ENCODE measurements at places on chromosomes 16 and 17.

- DNase-seq: no peak
These were observed 23.1 kb upstream of the CDC42EP4 start for GRCh38 chr17:73334771-73335513.

DNA sequence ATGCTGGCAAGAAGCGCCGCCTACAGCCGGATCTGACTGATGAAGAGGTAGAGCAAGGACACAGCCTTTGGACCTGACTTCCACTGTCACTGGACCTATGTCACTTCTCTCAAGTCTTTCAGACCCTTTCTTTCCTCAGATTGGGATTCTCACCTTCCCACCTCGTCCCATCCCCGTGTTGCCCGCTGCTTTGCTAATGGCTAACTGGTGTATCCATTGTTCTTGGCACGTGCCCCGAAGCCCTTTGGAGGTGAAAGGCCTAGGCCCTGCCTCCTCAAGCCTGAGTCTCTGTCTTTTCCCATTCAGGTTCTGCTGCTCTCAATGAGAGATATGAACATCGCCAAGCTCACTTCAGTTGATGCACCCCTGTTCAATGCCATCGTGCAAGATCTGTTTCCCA, 53.3 kb upstream of the KDM6B start:
- no peak for DNase-seq

GRCh38 chr16:180681-181564, 664 bp downstream of the HBQ1 start:
- DNase-seq: peak; percentile 18

DNA sequence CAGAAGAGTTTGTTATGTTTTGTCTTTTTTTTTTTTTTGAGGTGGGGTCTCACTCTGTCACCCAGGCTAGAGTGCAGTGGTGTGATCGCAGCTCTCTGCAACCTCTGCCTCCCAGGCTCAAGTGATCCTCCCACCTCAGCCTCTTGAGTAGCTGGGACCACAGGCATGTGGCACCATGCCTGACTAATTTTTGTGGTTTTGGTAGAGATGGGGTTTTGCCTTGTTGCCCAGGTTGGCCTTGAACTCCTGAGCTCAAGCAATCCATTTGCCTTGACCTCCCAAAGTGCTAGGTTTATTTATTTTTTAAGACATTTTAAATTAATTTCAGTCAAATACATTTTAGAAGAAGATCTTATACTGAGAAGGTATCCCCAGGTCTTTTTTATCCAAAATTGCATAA, 366.7 kb downstream of the KCNJ2 start:
- DNase-seq: no peak

- DNase-seq: no peak
These were observed 8.1 kb upstream of the ATP2A3 start for GRCh38 chr17:3972281-3972731.

DNA sequence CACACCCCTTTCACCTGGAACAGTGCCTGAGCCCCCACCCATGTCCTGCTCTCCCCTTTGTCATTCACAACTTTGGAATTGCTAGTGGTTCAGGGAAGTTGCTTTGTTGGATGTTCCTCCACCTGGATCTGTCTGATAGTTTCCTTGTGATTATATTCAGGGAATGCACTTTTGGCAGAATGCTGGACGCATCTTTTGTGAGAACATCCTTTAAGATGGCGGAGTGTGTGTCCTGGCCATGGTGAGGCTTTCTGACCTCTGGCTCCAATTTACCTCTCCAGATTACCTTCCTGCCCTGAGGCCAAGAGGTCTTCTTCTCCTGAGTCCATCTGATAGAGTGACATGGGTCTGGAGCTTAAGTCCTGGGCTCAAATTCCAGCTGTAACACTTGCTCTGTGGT, 104.6 kb downstream of the CYLD start:
- no peak for DNase-seq

DNA sequence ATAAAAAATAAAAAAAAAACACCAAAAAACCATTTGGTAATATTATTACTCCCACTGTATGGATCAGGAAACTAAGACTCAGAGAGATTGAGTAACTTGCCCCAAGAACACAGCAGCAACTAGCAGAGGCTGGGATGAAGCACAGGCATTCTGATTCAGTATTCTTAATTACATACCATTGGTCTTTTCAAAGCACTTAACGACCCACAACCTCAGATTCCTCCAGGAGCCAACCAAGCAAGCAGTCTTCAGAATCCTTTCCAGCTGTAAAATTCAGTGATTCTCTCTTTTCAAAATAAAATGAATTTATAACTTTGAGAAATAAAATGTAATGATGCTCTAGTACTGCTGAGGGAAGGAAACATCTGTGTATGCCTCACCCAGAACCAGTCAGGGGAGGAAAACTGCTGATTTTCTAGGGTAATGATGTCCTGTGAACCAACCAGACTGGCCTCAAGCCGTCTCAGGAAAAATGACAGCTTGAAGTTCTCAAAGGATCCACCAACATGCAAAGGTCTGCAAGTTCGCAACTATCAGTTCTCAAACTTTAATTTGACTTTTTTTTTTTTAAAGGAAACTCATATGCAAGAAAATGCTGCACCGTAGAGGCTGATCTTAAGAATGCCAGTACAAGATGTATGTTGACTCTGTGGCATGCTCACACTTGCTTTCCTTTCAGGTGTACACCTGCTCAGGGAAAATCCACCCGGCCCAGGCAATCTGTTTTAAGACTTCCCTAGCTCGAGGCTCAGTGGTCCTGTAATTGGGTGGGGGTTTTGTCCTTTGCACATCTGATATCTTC, 9.0 kb downstream of the CUEDC1 start:
- DNase-seq: no peak

DNA sequence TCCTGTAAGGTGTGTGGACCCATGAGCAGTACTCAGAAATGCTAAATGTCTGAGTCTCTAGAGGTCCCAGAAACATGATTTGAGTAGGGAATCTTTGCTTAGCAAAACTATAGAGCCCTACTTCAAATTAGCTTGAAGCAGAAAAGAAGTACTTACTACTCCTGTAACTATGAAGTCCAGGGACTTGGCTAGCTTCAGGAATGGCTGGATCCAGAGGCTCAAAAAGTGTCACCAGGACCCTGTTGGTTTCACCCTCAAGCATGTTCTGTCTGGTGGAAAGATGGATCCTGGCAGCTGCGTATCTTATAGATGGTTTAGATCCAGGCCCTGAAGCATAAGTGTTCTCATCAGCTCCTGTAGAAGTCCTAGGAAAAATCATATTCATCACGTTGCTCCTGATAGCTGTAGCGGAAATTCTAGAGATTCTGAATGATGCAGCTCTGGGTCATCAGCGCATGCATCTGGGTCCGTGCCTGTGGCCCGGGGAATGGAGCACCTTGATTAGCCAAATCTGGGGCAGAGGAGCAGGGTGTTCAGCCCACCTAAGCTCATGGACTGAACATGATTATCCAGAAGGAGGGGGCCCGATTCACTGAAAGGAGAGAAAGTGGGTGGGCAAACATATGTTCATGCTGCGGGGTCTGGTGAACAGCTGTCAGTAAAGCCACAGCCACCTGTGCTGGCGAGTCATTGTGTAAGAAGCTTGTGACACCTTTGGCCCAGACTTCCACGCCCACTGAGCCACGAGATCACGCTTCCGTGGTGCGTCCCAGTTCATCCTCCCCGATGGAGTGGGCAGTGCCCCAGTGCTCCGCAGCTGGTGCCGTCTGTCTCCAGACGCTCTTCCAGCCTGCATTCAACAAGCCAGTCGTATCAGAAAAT, 260.6 kb downstream of the CPPED1 start:
- DNase-seq: no peak

DNA sequence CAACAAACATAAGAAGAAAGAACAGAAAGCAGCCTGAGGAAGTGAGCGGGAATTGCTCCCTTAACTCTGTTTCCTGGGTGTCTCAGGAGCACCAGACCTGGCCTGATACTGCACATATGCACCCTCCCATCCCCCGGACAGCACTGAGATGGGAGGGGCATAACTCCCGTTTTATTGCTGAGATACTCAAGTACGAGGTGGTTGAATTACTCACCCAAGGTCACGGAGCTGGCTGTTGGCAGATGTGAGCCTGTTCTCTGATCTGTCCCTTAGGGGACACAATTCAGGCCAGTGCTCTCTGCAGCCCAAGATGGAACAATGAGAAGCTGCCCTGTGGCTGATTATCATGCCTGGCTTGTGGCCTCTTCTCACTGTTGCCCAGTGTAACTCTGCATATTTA, 9.1 kb upstream of the MED9 start:
- no peak for DNase-seq

GRCh38 chr17:62923258-62924150, 42.5 kb upstream of the TANC2 start:
- DNase-seq: no peak

GRCh38 chr17:49285716-49286115, 55.1 kb upstream of the PHOSPHO1 start:
- DNase-seq: no peak

- no peak for DNase-seq
These were observed 86.0 kb downstream of the YPEL2 start for GRCh38 chr17:59417452-59417851.

DNA sequence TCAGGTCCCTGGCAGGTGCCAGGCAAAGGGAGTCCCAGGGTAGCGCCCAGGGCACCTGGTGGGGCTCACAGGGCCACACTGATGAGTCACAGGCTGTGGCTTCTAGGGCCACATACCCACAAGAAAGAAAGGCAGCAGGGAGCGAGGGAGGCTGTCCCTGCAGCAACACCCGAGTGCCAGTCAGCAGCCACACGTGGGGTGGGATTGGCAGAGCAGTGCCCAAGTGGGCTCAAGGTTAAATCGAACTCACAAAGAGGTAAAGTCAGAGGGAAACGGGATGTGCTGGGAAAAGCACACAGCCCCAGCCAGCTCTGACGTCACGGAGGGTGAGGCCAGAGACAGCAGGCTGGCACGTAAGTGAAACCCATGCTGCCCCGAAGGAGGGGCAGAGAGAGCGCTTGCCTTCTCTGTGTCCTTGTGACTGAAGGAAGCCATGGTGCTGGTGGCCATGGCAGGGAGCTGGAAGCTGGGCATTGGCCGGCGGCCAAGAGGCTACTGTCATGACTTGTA, 33.8 kb downstream of the FA2H start:
- DNase-seq: peak; percentile 85

DNA sequence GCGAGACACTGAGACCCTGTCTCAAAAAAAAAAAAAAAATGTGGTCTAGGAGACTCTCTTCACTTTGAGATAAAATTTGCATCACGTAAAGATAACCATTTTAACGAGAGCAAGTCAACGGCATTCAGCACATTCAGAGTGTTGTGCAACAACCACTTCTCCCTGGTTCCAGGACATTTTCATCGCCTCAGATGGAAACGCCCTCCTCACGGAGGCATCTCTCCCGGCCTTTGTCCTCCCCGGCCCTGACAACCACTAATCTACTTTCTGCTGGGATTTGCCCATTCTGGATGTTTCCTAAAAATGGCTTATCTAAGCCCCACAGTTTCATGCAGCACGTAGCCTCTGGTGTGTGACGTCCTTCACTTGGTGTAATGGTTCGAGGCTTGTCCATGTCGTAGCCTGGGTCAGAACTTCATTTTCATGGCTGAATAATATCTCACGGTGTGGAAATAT, 6.4 kb upstream of the NPRL3 start:
- no peak for DNase-seq

GRCh38 chr16:10128397-10129258, 53.6 kb downstream of the GRIN2A start:
- DNase-seq: no peak

DNA sequence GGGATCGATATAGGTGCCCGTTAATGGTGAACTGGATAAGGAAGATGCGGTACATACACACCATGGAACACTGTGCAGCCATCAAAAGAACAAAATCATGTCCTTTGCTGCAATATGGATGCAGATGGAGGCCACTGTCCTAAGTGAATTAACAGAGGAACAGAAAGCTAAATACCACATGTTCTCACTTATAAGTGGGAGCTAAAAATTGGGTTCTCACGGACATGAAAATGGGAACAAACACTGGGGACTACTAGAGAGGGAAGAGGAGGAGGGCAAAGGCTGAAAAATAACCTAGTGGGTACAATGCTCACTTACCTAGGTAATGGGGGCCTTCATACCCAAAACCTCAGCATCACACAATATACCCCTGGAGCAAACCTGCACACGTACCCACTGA, 302.6 kb downstream of the XYLT1 start:
- DNase-seq: no peak

DNA sequence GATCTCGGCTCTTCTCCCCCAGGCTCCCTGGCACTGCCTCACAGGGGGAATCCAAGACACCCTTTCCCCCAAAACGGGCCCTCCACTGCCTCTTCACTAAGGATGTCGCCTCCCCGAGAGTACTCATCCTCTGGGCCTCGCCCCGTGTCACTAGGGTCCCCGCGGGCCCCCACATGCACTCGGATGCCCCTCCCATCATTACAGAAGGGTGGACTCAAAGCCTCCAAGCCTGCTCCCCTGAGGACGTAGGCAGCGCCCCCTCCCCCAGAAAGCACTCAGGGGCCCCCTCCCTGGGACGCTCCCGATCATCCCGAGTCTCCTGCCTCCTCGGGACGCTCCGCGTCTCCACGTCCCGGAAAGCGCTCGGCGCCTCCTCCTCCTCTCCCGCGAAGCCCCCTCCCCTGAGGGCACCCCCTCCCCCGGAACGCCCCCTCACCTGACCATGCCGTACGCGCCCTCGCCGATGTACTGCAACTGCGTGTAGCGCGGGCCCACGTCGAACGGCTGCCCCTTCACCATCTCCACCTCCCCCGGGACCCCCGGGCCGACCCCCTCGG, 338 bp downstream of the MAPK3 start:
- no peak for DNase-seq

DNA sequence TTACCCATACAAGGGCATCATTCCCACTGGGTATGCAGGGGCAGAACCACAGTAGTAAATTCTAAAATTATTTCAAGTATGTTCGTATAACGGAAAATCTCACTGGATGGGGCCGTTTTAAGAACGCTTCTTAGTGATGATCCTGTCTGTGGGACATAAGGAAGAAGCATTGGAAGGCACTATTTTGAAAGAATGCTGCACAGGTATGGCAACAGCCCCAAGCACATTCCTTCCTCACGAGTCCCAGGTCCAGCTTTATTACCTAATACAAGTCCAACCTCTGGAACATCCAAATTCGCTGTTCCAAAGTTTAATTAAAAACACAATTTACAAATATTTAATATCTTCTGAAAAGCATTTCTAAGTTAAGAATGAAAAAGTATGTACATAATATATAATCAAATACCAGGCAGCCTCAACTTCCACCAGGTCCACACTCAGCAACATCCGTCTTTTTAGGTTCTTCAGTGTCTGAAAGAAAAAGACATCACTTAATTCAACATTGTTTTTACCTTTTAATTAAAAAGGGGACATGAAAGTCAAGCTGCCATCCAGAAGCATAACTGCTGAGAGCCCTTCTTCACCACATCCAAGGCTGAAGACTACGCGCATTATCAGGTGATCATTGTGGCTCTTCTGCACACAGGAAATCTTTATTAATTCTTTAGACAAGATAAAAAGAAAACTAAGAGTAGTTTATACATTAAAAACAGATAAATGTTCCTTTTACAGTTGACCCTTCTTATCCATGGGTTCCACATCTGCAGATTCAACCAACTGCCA, 49.8 kb downstream of the BRD7 start:
- DNase-seq: no peak

DNA sequence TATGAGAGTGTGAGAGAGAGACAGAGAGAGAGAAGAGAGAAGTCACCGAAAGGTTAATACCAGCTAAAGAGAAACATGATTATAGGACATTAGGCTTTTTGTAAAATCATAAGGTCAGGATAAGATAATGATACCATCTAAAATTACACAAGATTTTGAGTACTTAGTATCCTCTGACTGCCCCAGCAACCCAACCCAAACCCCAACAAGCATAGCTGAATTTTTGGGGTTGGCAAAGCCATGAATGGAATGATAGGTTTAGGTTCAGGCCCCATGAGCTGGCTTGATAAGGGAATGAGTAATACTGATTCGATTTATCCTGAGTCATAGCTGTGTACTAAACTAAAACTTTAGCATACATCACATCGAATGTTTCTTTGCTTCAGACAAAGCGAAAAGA, 259.5 kb downstream of the IRX3 start:
- no peak for DNase-seq
